ENCODE measurements at places on chromosomes 5 and 9.

DNA sequence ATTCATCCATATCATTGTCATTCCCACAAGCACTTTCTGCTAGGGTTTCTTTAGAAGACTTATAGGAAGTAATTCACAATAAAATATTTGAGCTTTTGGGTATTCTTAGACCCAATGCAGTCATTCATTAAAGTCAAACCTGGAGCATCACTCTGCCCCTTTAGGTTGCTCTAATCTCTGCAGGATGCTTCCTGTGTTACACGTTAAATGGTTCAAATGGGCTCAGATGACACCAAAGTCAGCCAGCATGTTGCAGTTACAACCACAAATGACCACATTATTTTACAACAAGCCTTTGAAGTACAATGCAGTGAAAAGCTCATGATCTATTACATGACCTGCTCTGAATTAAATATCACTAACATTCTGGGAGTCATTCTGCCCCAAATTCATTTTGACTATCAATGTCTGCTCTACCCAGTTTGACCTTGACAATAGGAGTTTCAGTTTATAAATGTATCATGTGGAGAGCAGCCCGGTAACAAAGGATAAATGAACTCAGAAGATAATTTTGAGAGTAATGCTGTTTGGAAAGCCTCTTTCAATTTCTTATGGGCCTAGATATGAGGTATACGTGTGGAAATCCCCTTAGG is 668.6 kb upstream of the DMAC1 start:
- no peak for DNase-seq

DNA sequence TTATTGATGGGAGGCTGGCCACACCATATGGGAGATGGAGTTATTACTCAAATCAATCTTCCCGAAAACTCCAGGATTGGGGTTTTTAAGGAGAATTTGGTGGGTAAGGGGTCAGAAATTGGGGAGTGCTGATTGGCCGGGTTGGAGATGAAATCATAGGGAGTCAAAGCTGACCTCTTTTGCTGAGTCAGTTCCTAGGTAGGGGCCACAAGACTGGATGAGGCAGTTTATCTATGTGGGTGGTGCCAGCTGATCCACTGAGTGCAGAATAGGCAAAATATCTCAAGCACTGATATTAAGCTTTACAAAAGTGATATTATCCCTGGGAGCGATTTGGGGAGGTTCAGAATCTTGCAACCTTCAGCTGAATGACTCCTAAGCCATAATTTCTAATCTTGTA is 75.7 kb upstream of the CLINT1 start:
- DNase-seq, result no peak

GRCh38 chr5:62588668-62589067 is 10.0 kb downstream of the LRRC70 start:
- no peak for DNase-seq

- no peak for DNase-seq
These were observed 141.1 kb upstream of the MEF2C start for GRCh38 chr5:89024045-89024444.

- no peak for DNase-seq
These were observed 190.4 kb downstream of the TARS1 start for GRCh38 chr5:33631139-33631538.

- DNase-seq, result no peak
These were observed 143.7 kb upstream of the SLC30A5 start for GRCh38 chr5:68950125-68950524.

- DNase-seq, result peak; percentile 2
These were observed 752.8 kb upstream of the ADAMTS16 start for GRCh38 chr5:4387290-4387689.

GRCh38 chr9:70421272-70422180 is 7.1 kb upstream of the KLF9 start:
- DNase-seq, result peak; percentile 55

- DNase-seq, result no peak
These were observed 5.7 kb downstream of the CD180 start for GRCh38 chr5:67190861-67191260.

DNA sequence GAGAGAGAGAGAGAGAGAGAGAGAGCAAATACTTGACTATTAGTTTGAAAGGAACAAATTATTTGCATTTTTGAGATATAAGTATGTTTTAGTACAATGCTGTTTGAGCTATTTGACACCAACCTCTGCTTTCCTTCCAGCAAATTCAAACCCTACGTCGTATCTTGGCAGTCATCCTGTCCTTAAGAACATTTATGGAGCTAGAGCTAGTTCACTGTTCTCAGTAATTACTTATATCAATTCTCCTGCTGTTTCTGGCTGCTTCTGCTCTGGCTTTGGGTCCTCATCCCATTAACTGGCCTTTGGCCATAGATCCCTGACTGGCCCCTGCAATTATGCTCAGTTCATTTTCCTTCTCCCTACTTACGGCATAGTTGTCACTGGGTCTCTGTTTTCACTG is 19.9 kb upstream of the ERAP2 start:
- peak; percentile 47 for DNase-seq

GRCh38 chr5:124743602-124744169 is 2.8 kb downstream of the ZNF608 start:
- DNase-seq, result peak; percentile 39

GRCh38 chr9:10168241-10168640 is 444.6 kb downstream of the PTPRD start:
- DNase-seq, result no peak

GRCh38 chr5:61779743-61780142 is 447.7 kb downstream of the ZSWIM6 start:
- DNase-seq, result no peak

DNA sequence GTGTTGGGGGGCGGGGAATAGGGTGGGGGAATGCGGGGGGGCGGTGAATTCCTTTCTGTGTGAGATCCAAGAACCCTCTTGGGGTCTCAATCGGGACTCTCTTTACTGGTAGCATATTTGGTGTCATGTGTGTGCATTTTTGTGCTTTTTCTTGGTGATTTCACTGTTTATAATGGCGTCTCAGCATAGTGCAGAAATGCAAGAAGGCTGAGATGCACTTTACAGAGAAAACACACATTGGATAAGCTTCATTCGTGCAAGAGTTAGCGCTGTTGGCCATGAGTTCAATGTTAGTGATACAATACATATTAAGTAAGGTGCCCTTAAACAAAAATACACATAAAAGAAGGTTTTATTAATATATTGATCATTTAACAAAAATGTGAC is 771 bp upstream of the ENTPD8 start:
- DNase-seq, result no peak

- DNase-seq, result peak; percentile 85
These were observed 124.6 kb upstream of the MTAP start for GRCh38 chr9:21677834-21678233.

DNA sequence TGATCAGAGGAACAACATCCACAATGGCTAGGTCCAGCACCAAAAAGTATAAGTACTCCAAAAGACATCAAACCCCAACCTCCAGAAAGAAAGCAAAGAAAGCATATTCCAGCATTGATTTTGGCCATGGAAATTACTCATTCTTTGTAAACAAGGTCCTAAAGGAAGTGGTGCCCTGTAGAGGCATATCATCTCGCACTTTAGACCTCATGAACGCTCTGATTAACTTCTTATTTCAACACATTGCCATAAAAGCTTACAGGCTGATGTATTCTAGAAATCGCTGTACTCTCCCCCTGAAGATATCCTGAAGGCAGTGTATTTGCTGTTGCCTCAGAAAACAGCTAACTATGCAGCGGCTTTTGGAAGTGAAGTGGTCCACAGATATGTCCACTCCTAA is 82.7 kb upstream of the TNPO1 start:
- DNase-seq, result no peak

GRCh38 chr5:103849934-103850333 is 287.3 kb upstream of the NUDT12 start:
- peak; percentile 94 for DNase-seq

DNA sequence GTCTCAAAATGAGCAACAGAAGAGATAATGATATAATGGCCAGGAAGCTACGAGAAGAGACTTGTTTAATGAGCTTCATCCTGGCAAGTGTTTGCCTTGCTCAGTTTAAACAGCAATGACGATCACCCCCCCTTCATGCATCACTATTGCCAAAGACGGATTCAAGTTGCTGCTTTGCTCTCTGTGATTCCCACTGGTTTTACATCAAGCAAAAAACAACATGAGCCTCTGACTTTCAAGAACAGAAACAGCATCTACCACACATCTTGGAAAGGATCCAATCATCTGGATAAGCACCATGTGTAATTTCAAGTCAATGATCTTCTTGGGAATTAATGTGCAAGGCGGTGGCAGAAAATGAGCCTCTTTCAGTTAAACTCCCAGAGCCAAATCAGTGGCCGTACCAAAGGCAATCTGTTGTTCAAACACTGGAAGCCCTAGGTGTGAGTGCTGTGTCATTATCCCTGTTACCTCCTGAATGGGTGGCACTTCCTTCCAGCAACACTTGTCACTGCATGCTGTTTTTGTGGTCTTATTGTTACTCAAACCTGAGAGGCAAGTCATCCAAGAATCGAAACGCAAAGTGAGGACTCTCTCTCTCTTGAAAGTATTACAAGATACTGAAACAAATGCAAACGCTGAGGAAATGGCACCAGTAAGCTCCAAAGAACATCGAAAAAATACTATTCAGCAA is 72.8 kb downstream of the MED27 start:
- peak; percentile 75 for DNase-seq

DNA sequence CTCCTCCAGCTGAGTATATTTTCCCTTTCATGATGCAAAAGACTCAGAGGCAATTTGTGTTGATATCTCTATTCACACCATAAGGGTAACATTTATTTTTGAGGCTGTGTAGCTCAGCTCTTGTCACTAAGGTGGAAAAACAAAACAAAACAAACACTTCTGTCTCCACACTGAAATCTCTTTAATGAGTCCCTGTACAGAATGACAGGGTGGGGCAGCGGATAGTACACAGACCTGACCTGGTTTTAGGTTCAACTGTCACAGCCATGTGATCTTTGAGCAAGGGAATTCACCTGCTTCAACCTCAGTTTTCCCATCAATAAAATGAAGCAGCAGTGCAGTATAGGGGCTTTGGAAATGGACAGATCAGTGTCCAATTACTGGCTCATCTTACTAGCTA is 29.3 kb downstream of the TLR4 start:
- DNase-seq, result no peak

GRCh38 chr5:31944684-31945445 is 229.3 kb downstream of the GOLPH3 start:
- no peak for DNase-seq

DNA sequence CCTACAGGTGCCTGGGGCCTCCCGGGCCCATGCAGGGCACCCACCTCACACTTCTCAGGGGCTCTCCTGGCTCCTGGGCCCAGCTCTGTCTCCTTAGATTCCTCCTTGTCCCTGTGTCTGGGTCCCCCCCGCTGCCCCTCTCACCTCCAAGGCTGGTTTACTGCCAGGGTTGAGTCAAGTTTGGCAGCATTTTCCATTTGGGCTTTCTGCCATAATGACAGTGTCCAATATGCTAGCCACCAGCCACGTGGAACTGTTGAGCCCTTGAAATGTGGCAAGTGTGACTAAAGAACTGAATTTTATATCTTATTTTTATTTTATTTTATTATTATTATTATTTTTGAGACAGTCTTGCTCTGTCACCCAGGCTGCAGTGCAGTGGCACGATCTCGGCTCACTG is 1.9 kb downstream of the TTC16 start:
- no peak for DNase-seq

DNA sequence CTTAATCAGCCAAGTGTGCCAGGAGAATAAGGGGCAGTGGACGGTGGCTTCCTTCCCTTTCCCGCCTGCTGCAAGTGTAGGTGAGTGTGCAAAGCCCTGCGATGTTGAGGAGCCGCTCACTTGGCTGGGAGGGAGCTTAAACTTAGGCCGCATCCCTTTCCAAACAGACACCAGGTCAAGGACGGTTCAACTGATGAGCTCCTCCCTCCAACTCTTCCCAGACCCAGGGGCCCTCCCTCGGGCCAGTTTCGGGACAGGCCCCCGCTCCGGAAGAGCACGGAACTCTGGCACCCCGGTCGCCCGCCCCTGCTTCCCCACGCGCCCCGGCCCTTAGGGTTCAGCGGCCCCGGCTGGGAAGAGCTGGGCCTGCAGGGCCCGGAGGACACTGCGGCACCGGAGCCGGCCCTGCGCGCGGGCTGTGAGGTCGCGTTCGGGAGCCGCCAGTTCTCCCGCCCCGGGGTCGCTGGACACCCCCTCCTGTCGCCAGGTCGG is 481 bp downstream of the MRPL36 start:
- peak; percentile 18 for DNase-seq

GRCh38 chr5:135194573-135195269 is 160.7 kb upstream of the PITX1 start:
- DNase-seq, result peak; percentile 26

GRCh38 chr9:38240051-38240450 is 152.5 kb upstream of the ALDH1B1 start:
- DNase-seq, result no peak

- DNase-seq, result no peak
These were observed 3.3 kb downstream of the LPAR1 start for GRCh38 chr9:111034898-111035539.

- DNase-seq, result no peak
These were observed 64.4 kb downstream of the ANXA1 start for GRCh38 chr9:73216100-73216499.

DNA sequence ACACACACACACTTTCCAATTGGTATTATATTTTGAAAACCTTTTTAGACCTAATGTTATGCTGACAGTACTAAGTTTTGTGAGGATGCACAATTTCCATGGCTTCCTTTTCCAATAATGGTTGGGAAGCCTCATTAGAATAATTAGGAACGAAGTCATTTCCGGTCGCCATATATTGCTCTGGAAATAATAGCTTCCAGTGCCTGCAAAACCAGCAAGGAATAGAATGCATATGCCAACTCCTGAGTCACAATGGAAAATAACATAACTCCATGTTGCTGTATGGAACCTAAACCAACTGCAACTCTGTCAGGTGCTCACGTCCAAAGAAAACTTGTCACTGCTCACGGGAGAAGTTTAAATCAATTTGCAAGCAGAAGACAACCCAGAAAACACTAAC is 222.0 kb downstream of the EBF1 start:
- DNase-seq, result no peak

DNA sequence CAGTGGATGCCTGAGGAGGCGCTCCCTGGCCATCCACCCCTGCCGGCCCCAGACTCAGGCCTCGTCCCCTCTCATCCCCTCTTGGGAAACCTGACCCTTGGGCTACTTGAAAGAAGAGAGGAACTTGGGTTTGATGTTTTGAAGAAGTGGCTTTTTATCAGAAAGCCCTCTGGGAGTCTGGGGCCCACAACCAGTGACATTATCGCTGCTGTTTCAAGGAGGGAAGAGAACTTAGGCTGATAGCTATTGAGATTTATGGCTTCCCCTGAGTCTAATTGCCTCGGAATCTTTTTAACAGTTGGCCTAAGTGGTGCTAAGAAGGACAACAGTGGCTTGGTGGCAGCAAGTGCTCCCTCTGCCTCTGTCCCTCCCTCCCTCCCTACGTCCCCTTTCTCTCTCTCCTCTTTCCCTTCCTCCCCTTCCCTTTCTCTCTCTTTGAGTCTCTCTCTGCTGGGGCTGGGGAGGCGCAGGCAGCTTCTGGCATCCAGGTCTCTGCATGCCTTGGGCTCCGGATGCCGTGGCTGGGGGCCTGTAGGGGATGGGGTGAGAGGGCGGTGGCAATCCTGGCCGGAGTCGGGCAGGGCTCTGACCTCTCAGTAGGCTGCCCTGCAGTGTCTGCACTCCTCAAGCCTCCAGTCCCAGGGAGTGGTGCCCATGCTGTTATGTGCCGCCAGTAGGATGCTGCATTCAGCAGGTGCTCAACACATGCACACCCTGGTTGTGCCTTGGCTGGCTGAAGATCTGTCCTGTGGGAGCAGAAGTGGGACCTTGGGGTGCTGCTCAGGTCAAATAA is 49.6 kb upstream of the RXRA start:
- no peak for DNase-seq

All from astrocyte of the spinal cord (primary cell).